SK-MEL-5 (cell line): ENCODE measurements at places on chromosomes 5 and 9. TPM values are rescaled to one million over a fixed set of nuclear protein-coding genes. Genes with fewer than 3 reads are reported as not detected.

The GDA gene
- total RNA-seq, result not detected in 2 replicates

GRCh38 chr9:98087420-98088354 lies 31.2 kb downstream of the NANS start:
- DNase-seq, result no peak

GRCh38 chr5:16534280-16534679 lies 68.7 kb upstream of the ZNF622 start:
- DNase-seq, result no peak

DNA sequence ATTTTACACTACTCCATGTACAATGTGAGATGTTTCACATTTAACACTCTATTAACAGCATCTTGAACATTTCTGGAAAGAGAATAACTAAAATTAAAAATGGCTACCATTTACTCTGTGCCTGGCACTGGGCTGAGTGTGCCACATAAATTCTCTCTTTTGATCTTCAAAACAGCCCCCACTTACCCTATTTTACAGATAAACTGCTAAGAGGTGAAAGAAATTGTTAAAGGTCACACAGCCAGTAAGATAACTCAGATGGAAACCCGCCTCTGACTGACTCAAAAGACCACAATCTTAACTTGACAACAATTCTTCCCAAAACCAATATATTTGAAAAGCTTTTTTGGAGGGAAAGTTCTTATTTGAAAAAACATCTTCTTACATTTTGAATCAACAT lies 97.3 kb downstream of the MAPKAP1 start:
- DNase-seq, result no peak

DNA sequence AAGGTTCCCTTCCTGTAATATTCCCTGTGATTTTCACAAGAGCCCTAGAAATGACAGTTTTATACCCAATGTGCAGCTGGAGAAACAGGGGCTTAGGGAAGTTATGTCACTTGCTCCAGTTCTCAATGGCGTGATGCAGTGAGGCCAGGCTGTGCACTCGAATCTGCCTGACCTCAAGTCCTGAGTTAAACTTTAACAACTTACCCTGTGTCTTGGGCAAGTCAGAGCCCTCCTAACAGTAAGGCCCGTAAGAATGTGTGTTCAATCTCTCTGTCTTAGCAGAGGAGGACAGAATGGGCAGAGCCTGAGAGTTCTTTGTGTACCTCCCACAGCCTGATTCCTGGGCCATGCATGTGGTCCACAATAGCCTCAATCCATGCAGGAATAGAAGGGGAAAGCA lies 181.1 kb downstream of the TRIM32 start:
- DNase-seq, result no peak

The SH3TC2 gene
- 21.8 and 22.1 TPM in 2 replicates for total RNA-seq

DNA sequence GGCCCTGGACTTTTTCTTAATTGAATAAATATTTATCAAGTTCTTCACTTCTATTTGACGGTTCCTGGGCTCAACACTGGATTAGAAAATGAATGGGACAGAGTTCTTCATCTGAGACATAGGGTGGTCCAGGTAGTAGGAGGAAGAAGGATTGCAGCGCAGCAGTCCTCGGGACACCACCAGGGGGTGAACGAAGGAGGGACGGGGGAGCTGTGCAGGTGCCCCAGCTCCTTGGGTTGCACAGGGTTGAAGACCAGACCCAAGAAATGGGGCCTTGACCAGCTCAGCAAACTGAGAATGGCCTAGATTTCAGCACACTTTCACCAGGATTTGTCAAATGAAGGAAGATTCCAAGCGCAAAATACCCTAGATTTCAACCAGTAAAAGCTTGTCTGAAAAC lies 29.5 kb downstream of the ABL1 start:
- DNase-seq, result no peak

The MYMK gene
- not detected in 2 replicates for total RNA-seq

DNA sequence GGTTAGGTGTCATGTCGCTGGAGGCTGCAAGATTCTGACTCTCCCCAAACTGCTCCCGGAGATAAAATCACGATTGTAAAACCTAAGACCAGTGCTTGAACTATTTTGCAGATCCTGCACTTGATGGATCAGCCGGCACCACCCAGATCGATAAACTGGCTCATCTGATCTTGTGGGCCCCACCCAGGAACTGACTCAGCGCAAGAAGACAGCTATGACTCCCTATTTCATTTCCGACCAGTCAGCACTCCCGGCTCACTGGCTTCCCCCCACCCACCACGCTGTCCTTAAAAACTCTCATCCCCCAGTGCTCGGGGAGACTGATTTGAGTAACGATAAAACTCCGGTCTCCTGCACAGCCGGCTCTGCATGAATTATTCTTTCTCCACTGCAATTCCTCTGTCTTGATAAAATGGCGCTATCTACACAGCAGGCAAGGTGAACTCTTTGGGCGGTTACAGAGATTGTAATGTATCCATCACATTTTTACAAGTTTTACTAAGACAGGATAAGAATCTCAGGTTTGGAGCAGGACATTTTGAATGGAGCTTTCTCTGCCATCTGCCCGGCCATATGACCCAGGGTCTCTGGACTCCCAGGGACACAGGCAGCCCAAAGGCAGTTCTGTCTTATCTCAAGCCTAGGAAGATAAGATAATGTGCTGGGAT lies 10.6 kb upstream of the PPP1R26 start:
- DNase-seq, result no peak

- DNase-seq, result no peak
Observed at GRCh38 chr9:37412431-37413151, 9.9 kb upstream of the GRHPR start.

DNA sequence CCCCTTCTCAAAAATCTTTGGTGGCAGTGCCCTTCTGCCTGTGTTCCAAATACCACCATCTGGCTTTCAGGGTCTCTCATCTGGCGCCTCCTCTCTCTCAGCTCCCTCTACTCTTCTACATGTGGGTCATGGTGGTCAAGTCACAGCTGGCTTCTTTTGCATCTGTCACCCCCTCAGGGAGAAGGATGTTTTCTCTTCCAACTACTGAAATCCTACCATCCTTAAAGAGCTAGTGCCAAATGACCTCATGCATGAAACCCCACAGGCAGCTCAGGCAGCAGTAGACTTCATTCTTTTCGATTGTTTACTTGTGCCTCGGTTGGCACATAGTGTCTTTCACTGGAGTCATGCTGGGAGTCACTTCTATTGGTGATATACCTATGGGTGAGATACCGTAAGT lies 219.2 kb downstream of the DCP2 start:
- DNase-seq, result no peak

DNA sequence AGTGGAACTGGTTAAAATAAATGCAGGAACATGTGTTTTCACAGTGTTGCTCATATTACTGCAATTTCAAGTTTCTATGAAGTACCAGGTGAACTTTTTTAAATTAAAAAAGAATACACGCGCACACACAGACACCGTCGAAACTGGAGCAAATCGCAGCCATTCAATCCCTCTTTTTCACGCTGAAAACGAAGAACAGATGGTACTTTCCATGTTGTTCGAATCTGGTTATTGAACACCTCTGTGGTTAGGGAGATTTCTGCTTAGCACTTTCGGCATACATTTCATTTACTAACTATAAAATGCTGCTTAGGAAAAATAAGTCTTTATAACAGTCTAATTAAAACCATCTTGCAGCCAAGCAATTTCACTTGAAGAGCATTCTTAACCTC lies 6.8 kb downstream of the ZNF608 start:
- DNase-seq, result no peak

DNA sequence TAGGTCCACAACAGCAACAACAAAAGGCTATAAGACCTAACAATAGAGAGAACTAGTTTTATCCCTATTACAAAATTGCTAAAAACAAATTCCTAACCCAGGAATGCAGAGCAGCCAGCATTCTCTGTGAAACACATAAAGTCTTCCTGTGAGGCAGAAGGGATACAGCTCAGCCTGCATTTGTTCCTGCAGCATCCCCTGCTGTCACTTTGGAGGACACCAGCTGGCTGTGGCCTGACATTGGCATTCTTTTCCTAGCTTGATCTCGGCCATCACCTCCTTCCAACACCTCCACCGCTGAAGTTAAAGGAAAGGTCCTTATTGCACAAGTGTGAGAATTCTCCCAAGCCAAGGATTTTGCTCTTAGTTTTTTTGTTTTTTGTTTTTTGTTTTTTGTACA lies 186.1 kb downstream of the SNCAIP start:
- no peak for DNase-seq

DNA sequence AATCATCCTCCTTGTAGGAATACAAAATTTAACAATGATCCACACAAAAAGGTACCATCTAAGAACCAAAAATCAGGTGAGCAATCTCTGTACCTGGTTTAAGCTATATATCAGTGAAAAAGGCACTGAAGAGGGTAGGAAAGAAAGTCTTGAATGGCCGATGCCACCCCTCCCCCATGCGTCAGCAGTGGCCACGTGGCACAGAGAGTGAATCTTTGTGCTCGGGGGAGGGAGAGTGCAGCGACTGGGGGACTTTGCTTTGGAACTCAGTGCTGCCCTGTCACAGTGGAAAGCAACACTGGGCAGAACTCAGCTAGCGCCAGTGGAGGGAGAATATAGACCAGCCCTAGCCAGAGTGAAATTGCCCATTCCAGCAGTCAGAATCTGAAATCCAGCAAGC lies 28.3 kb upstream of the PDE4D start:
- no peak for DNase-seq

The ZNF782 gene
- total RNA-seq, result 4.4 and 4.8 TPM in 2 replicates

DNA sequence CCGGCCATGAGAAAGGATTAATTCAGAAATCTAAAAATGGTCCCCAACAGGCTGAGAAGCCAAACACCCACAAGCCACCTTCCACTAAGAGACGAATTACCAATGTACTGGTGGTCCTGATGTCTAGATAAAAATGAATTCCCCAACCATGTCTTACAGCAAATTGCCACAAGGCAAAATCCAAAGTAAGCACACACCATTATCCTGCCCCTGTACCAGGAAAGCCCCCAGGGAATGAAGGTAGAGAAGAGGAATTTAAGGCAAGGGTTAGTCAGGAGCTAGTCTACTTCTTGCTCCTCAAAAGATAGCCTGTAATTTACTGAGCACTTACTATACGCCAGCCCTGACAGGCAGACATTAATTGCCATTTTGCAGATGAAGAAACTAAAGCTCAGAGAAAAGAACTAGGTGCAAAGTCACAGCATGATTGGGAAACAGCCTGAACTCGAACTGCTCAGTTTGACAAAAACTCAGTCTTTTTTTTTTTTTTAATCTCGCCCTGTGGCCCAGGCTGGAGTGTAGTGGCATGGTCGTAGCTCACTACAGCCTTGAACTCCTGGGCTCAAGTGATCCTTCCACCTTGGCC lies 64.3 kb downstream of the RAPGEF1 start:
- no peak for DNase-seq

DNA sequence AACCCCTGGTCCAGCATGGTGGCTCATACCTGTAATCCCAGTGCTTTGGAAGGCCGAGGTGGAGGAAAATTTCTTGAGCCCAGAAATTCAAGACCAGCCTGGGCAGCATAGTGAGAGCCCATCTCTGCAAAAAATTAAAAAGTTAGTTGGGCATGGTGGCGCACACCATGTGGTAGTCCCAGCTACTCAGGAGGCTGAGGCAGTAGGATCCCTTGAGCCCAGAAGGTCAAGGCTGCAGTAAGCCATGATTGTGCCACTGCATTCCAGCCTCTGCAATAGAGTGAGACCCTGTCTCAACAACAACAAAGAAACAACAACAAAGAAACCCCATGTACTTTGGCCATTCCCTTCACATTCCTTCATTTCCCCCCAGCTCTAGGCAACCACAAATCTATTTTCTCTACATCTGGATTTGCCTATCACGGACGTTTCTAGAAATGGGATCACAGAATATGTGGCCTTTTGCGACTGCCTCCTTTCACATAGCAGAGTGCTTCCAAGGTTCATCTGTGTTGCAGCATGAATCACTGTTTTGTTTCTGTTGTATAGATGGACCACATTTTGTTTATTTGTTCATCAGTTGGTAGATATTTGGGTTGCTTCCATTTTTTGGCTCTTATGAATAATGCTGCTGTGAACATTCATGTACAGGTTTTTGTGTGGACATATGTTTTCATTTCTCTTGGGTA lies 17.9 kb downstream of the MIGA2 start:
- no peak for DNase-seq

DNA sequence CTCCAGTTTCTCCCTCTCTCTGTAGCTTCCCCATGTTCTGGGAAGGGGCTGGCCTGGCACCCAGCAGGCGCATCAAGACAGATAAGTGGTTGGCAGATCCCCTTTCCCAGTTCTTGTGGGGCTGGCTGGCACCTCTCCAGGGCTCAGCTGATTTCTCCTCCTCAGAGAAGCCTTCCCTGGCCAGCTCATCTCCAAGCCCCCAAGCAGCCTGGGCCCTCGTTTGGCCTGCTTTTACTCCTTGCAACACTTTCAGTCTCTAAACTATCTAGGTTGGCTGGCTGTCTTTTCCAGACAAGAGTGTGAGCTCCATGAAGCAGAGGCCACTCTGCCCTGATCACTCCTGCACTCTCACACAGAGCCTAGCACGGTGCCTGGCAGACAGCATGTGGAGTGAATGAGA lies 13.5 kb downstream of the MACROH2A1 start:
- no peak for DNase-seq

The ASPN gene
- total RNA-seq, result not detected in 2 replicates

- DNase-seq, result no peak
Observed at GRCh38 chr5:179208706-179209358, 136.4 kb downstream of the ADAMTS2 start.

- DNase-seq, result no peak
Observed at GRCh38 chr9:132214027-132214622, 52.3 kb downstream of the NTNG2 start.
